Epithelial cell of esophagus (primary cell): ENCODE measurements at places on chromosomes 7 and 10.

DNA sequence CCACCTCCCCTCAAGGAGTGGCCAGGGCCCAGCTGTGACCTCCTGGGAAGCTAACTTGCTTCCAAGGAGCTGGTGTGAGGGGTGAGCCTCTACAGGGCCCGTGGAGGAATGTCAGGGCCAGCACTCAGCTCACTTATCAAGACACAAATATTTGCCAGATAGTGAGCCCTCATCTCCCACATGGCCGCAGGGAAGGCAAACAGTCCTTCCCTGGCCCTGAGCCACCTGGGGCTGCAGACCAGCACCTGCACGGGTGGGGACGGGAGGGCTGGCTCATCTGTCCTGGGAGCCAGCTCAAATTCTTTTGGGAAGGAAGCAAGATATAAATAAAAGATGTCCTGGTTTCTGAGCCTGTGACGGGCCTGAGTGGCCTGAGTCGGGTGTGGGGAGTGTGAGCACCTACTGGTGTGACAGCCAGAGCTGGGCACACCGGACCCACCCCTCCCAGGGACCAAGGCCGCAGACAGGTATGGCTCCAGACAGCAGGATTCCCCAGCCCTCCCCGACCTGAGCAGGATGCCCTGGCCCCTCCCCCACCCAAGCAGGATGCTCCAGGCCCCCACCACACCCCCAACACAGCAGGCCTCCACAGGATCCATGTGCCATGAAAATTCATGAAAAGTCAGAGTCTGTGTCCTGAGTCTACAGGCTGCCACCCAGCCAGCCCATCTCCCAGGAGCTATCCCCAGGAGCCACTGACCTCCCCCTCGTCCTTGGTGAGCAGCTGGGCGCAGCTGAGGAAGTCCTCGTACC, 148.0 kb downstream of the MAPK8 start:
- no peak for DNase-seq

- peak; percentile 68 for DNase-seq
These were observed 58.8 kb downstream of the PARP12 start for GRCh38 chr7:140003913-140004382.

- peak; percentile 21 for DNase-seq
These were observed 557 bp downstream of the TMEM120A start for GRCh38 chr7:75993689-75994387.

- no peak for DNase-seq
These were observed 63.4 kb downstream of the DIP2C start for GRCh38 chr10:625751-626711.

DNA sequence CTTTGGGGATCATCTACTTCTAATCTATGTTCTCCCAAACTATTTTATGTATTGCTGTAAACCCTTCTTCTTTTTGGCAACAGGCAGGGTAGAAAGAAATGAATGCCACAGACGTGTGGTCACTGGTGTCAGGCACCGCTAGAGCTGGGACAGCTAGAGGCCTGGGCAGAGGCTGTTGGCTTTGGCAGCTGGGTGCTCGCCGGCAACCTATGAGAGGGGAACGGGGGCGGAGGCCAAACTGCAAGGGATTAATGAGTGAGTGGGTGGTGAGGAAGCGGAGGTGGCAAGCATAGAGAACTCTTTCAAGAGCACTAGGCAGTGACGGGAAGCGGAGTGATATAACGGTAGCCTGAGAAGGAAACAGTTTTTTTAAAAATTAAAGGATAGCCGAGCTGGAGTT, 78.5 kb downstream of the CREB5 start:
- DNase-seq = no peak

DNA sequence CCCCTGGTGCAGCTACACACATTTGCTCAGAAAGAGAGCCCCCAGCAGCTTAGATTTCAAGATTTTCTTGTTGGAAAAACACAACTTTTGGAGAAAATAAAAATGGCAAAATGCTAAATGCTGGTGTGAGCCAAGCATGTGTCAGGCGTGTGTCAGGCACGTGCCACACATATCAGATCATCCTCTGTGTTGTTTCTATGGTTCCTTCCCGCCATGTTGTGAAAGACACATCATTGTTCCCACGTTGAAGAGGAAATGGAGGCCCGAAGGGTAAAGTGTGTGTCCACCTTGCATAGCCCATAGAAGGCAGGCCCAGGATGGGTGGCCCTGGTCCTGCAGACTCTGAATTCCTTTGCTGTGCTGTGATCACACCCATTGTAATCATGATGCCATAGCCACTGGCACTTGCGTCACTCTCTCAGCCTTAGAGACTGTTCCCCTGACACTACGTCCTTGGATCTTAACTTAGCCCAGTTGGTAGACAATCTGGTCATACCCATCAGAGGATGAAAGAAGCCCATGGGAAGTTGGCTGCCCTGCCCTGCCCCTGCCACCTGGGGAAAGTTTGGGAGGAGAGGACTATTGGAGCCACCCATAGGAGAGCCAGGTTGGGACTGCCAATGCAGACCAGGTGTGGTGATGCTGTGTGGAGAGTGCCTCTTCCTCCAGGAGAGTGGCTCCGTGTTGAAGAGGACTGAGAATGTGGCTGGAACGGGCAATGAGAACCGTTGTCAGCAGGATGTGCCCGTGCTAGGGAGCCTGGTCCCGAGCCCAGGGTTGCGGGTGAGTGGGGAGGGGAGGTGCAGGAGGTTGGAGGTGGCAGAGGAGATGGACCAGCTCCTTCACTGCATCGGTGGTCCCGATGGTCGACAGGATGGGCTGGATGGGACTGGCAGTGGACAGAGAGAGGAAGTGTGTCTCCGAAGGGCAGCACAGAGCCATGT, 65.6 kb upstream of the IGFBP3 start:
- DNase-seq = no peak

GRCh38 chr10:26215396-26215934, 1.1 kb upstream of the GAD2 start:
- DNase-seq = no peak
